ENCODE measurements at places on chromosomes 3 and 15.

DNA sequence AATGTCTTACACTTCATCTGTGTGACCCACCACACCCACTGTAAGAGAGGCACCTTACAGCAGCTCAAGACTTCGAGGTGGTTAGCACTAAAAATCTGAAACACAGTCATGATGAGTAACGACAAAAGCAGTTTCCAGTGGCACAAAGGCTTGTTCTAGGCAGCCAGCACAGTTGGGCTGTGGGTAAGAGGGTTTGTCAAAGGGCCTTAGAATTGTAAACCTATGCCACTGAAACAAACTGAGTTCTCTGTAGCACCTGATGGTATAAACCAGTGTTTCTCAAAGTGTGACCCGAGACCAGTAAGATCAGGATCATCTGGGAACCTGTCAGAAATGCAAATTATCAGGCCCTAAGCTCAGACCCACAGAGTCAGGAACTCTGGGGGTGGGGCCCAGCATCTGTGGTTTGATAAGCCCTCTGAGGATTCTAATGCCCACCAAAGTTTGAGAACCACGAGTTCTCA is 36.5 kb downstream of the DAPK2 start:
- peak; percentile 90 for DNase-seq

DNA sequence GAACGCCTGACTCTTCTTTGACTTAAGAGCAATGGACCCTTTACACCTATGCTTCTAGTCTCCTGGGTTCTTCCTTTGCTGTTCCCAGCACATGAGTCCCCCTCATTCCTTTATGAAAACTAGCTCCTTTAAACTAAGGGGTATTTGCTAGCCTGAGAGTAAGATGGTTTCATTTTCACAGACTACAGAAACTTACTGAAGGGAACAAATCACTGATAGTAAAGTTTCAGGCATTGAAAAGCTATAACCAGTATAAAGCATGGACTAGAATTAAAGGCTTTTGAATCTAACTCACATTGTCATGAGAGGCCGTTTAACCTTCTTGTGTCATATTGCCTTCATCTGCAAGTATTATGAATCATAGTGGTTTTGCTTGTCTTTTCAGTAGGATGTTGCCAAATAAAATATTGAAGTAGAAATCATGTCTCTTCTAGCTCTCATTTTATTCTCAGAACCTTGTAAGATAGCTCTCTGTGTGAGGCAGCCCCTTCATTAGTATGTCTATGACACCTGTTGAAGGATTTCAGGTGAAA is 765.9 kb downstream of the NR2F2 start:
- DNase-seq = no peak

DNA sequence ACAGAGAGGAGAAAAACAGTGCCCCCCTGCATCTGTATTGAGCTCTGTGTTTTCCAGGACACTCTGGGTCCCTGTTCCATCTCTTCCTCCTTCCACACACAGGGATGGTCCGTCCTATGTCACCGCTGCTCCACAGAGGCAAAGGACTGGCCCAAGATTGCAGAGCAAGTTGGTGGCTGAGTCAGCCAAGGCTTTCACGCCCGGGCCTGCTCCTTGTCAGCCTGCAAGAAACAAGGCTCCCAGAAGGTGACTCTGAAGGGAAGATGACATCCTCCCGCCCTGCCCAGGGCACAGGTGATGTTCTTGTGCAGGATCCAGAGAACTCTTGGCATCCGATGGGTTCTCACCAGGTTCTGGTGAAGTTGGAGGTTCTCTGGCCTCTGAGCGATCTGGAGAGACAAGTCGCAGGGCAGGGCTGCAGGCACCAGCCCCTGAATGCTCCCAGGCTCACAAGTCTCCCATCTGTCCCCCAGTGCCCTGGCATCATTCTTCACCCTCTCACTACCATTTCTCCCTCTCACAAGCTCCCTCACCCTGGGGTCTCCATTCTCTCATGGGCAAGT is 138.6 kb downstream of the MEGF11 start:
- no peak for DNase-seq

- no peak for DNase-seq
Measured at GRCh38 chr3:16130066-16130465, 44.4 kb upstream of the GALNT15 start.

GRCh38 chr3:184656829-184657681 is 54.8 kb downstream of the MAGEF1 start:
- DNase-seq = peak; percentile 56

GRCh38 chr3:195372220-195372619 is 70.6 kb downstream of the ACAP2 start:
- DNase-seq = no peak

DNA sequence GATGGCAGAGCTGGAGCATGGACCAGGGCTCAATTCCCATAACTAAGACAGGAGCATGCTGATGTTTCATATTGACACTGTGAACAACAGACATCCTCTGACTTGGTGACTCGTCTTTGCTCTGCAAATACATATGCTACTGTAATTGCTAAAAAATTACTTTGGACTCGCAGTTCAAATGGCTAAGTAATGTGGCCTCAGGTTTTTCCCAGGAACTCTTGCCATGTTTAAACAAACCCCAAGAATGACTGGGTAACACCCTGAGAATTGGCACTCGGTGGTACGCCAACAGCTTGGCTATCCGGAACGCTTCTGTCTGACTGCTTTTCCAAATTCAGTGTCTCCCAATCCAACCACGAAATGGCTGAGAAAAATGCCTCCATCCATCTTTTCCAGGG is 456.7 kb upstream of the THBS1 start:
- no peak for DNase-seq

DNA sequence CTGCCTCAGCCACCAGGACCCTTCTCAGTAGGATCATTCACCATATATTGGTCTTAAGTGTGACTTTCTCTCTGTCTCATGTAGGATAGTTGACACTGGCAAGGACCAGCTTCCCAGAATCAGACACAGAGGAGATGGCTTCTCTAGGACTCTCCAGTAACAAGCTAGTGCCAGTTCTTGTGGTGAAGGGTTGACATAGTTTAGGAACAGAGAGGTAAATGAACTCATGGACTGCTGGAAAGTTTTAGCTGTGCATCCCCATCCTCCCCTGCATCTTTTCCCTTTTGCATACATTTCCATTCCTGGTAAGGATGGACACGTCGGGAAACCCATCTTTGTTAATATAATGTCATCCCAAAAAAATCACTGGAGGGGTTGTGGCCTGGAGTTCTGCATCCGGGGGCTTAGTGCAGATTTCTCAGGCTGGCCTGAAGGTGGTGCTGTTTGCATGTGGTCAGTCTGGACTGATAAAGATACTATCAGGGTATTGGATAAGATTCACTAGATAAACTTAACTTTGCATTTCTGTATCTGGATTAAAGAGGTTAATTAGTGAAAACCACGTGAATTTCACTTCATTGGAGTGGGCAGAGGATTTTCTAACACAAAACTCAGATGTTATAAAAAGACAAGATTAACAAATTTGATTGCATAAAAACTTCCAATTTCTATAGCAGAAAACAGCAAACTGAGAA is 110.8 kb downstream of the TBC1D2B start:
- DNase-seq = peak; percentile 57

- DNase-seq = no peak
Measured at GRCh38 chr3:61559136-61559731, 2.1 kb upstream of the PTPRG start.

Data from GM12865 (cell line).